ENCODE measurements at places on chromosomes 12 and 14.

- DNase-seq: no peak
Observed at GRCh38 chr12:127178463-127178862, 1088.5 kb upstream of the TMEM132C start.

- no peak for DNase-seq
Observed at GRCh38 chr14:63273129-63273528, 45.6 kb downstream of the GPHB5 start.

DNA sequence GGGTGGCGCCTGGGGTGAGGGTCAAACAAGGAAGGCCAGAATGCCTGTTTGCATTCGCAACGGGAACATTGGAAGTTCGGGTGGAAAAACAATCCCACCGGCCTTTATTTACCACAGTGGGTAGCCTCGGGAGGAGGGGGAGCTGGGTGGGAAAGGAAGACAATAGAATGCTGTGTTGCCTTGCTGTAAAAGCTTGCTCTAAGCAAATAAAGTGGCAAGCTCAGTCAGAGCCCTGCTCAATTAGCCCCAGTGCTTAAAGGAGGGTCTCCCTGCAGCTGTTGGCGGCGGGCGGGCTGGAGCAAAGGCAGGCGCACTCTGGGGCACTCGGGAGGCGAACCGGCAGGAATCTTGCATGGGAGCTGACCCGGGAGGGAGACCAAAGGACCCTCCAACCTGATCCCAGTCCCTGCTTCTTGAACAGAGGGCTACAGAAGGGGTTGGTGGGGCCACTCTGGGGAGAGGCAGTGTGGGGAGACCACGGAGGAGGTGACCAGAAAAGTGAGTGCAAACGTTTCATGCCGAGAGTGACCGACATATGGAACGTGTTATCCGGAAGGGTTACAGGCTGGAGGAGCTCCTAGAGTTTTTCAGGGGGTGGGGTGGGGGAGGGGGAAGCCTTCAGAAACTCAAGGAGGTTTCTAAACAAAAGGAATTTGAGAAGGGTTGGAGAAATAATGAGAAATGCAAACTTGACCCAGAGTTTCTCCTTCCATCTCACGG is 48.5 kb downstream of the NTF3 start:
- no peak for DNase-seq

GRCh38 chr12:121391619-121392324 is 8.1 kb upstream of the RNF34 start:
- no peak for DNase-seq

- no peak for DNase-seq
Observed at GRCh38 chr12:114529966-114530365, 124.0 kb upstream of the TBX5 start.

DNA sequence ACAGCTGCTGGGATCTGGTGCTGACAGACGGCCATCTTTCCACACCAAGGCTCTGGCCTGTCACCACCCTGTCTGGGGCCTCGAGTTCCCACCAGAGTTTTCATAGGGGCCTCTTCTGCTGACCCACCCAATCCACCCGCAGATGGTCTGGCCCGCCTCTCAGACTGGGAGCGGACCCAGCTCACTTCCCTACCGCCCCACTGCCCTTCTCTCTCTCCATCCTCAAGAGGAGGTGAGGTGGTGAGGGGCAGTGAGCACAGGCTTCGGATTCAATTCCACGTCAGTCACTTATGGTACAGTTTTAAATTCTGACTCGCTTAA is 12.3 kb upstream of the RPS6KL1 start:
- no peak for DNase-seq

- no peak for DNase-seq
Observed at GRCh38 chr14:21923820-21924219, 250.2 kb upstream of the OR4E1 start.

DNA sequence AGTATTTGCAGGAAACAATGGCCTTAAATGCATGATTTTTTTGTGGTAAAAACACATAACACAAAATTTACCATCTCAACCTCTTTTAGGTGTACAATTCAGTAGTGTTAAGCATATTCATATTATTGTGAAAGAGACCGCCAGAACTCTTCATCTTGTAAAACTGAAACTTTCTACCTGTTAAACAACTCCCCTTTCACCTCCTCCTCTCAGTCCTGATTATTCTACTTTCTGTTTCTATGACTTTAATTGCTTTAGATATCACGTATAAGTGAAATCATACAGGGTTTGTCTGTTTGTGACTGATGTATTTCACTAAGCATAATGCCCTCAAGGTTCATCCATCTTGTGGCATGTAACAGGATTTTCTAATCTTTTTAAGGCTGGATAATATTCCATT is 353.4 kb downstream of the ADAMTS20 start:
- no peak for DNase-seq

GRCh38 chr12:124809878-124810277 is 53.8 kb downstream of the SCARB1 start:
- peak; percentile 62 for DNase-seq

GRCh38 chr14:27836386-27836785 is 930.2 kb upstream of the FOXG1 start:
- DNase-seq: no peak

GRCh38 chr14:106187216-106187615 is 660.8 kb downstream of the TMEM121 start:
- DNase-seq: no peak

GRCh38 chr12:30792085-30792484 is 37.3 kb upstream of the CAPRIN2 start:
- DNase-seq: no peak

GRCh38 chr12:43009846-43010240 is 420.3 kb upstream of the PRICKLE1 start:
- no peak for DNase-seq

- no peak for DNase-seq
Observed at GRCh38 chr14:59739794-59740193, 130.8 kb downstream of the RTN1 start.

DNA sequence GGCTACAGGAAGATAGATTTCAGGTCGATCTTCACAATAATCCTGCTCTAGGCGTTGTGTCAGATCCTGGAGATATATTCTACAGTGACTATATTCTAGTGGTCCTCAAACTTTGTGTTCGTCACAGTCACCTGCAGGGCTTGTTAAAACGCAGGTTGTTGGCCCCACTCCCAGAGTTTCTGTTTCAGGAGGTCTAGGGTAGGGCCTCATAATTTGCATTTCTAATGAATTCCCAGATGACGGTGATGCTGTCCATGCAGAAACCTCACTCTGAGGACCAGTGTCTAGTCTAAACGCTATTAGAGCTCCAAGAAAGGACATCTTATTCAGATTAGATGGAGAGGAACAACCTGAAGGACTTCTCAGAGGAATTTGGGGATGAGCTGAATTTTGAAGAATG is 13.2 kb upstream of the SLC6A13 start:
- no peak for DNase-seq

GRCh38 chr12:68203460-68203875 is 22.1 kb downstream of the IL26 start:
- no peak for DNase-seq

- no peak for DNase-seq
Observed at GRCh38 chr12:39095636-39096330, 190.4 kb upstream of the CPNE8 start.

- DNase-seq: no peak
Observed at GRCh38 chr14:105213361-105213760, 32.2 kb upstream of the NUDT14 start.

DNA sequence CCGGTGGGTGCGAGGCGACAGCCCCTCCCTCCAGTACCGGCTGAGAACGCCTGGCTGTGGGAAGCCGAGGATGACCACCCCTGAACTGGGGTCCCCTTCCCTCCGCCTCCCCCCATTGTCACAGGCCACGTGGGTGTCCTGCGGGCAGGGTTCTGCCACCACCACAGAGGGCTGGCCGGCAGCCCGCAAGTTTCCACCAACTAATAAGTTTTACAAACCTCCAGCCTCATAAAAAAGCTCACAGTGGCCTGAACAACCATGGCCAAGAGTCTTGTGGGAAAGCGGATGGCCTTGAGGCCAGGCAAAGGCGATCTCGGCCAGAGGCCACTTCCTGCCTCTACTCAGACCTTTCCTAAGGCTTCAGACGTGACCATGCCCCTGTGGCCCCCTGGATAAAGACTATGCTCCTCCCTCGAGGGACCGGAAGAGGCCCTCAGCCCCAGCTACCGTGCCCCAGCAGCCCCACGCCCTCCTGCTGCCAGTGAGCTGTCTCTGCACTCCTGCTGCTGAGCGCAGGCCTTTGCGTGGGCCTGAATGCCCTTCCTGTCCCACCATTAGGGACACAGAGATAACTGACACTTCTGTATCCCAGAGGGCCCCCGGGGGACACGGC is 46.1 kb upstream of the DLK1 start:
- DNase-seq: no peak

DNA sequence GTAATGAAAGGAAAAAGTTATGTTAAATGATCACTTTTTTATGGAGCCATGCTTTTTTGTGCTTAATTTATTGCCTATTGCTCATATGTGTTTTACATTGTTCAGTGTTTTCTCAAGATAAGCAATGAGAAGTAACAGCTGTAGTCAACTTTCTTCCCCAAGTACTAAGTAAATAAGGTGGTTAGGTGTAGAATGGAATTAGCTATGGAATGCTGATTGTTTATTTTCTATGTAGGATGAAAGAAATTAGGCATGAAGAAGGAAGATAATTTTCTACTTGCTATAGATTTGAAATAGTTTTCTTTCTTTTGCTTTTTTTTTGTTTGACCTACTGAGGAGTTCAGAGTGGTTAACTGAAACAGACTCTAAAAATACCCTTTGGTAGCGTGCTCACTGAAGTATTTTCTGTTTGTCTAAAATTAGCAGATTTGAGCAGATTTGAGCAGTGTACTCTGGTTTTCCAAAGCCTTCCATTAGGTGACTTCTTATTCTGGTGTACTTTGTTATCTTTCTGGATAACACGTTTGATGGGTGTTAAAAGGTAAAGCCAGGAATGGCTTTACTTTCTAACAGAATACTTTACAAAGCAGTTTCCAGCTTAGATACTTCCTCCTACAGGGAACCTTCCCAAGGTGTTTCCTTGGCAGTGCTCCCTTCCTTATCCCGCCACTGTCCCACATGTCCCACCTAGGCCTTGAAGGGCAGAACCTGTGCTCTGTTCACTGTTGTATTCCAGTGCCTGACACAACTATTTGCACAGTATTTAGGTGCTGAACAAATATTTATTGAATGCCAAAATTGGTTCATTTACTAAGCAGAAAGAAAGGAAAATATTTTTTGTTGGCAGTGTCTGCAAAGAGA is 56.0 kb downstream of the RASSF3 start:
- peak; percentile 38 for DNase-seq

- peak; percentile 53 for DNase-seq
Observed at GRCh38 chr12:91774434-91774921, 371.2 kb downstream of the BTG1 start.

GRCh38 chr14:32986791-32987540 is 48.3 kb downstream of the NPAS3 start:
- DNase-seq: peak; percentile 73

DNA sequence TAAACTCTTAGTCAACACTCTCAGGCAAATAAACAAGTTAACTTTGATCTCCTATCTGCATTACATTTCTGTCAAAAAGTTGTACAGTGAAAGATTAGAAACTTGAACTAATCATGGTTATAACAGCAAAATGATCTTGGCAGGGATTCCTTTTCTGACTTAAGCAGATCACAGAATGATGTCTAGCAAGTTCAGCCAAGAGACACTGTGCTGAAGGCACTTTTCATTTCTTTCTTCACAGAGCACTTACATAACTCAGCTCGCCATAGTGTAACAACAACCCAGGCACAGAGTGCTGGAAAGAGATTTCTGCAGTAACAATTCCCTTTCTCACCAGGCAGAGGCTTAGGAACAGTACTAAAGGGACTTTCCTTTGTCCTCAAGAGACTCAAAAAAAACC is 19.6 kb upstream of the CSRP2 start:
- no peak for DNase-seq

DNA sequence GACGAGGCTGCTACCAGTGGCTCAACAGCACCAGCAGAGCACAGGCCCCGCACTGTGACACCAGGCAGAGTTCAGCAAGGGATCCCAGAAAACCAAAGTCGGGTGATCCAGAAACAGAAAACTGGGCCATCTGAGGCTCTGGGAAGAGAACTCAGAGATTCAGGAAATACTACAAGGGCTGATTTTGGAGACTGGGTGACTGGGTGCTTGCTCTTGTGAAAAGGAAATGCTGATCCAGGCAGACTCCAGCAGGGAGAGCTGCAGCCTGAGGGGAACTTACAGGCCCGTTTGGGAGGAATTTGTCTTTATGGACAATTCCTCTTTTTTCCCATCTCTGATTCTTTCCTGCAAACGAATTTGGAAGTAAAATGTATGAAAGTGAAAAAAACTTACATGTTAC is 28.2 kb downstream of the FOXN3 start:
- peak; percentile 35 for DNase-seq

- no peak for DNase-seq
Observed at GRCh38 chr12:49470986-49471385, 67.8 kb upstream of the KCNH3 start.

GRCh38 chr14:37223947-37224474 is 26.3 kb downstream of the MIPOL1 start:
- DNase-seq: no peak

- DNase-seq: peak; percentile 7
Observed at GRCh38 chr14:61923348-61923747, 161.1 kb downstream of the SNAPC1 start.

DNA sequence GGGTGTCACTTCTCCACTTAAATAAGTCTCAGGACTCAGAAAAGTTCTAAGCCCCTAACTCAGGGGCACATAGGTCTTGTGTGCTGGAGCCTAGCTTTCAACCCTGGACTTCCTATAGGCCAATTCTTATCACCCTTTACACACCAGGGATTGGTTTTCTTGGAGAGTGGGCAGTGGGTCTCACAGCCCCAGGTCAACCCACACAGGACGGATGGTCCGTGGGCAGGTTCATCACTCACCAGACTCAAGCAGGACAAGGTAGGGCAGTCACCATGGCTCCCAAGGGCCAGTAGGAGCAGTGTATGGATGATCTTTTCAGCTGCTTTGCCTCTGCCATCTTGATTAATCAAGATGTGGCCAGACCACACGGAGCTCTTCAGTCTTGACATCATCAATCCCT is 232.5 kb downstream of the SLC41A2 start:
- DNase-seq: no peak

- no peak for DNase-seq
Observed at GRCh38 chr14:50717811-50718210, 49.7 kb upstream of the SAV1 start.

- DNase-seq: peak; percentile 67
Observed at GRCh38 chr14:76050797-76051392, 65.3 kb downstream of the IFT43 start.

GRCh38 chr12:111556676-111557075 is 42.4 kb downstream of the ATXN2 start:
- DNase-seq: no peak

DNA sequence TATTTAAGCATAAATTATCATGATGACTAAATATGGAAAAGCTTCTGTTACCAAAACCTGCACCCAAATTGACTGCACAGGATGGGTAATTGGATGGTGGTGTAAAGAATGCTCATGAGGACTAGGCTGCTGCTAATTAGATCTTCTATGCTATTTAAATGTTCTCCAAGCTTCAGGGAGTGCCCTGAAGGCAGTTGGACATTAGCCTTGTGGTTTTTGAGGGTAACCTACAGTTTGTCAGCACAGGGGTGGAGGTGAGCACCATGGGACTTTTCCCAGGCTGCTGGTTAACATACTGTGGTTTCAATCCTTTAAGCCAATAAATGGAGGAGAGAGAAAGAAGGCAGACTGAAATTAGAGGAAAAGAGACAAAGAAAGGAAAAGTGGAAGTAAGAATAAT is 145.0 kb downstream of the WIF1 start:
- peak; percentile 23 for DNase-seq

GRCh38 chr12:53984901-53985691 is at the start of gene HOXC10:
TSS of gene HOXC10 (plus strand) at chr12:53985146. CDS start at chr12:53985260, 114 bp downstream.
- peak; percentile 83 for DNase-seq

GRCh38 chr14:93878212-93878611 is 48.9 kb upstream of the FAM181A start:
- DNase-seq: no peak
